ENCODE measurements at places on chromosomes 1 and 21.

DNA sequence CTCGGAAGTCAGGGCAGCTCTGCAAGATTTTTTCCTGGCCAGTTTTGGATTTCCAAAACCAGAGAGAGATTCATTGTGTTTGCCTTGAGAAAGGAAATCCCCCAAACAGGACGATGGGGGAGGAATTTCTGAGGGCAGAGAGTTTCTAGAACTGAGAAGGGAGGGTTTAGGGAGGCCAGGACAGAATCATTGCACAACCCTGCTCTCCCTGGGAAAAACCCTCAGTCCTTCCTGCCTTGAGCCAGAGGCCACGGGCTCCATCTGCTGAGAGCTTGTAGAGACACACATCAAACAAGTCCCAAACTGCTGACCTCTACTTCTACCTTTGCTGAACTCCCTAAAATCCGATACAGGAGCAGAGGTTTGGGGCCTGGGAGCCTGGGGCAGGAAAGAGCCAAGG lies 99.7 kb downstream of the NMNAT2 start:
- no peak for DNase-seq

DNA sequence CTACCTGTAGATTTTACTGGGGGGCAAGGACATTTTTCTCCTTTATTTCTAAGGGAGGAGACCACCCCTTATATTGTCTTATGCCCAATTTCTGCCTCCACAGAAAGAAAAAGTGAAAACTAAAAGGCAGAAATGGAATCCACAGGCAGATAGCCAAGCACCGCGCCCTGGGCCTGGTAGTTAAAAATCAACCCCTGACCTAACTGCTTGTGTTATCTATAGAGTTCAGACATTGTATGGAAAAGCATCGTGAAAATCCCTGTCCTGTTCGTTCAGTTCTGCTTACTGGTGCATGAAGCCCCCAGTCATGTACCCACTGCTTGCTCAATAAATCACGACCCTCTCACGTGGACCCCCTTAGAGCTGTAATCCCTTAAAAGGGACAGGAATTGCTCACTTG lies 33.7 kb upstream of the IL6R start:
- DNase-seq, result no peak

DNA sequence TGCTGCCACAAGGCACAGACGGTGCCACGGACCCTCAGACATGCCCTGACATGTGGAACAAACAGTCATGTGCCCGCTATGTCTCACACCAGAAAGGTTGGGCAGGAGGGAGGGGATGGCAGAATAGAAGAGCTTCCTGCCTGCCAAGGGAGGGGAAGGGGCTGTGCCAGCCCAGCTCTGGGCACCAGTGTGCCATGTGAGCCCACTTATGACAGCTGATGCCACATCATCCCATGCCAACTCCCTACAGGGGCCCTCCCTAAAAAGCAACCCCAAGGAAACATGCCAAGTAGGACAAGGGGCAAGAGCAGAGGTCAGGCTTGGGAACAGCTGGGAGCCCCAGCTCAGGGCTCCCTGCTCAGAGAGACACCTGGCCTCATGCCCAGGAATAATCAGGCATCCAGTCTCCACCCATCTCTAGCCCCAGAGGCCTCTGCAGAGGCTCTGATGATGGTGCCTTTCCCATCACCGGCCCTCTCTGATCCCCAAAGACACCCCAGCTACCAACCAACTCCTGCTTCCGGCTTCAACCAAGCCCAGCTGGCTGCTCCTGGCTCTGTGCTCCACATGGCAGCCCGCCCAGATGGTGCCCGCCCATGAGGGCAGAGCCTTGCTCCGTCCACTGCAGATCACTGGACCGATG lies 10.3 kb downstream of the ADGRB2 start:
- peak; percentile 68 for DNase-seq

GRCh38 chr1:199858856-199859255 lies 168.7 kb upstream of the NR5A2 start:
- no peak for DNase-seq

GRCh38 chr1:81305997-81306452 lies 494.7 kb upstream of the ADGRL2 start:
- peak; percentile 86 for DNase-seq

DNA sequence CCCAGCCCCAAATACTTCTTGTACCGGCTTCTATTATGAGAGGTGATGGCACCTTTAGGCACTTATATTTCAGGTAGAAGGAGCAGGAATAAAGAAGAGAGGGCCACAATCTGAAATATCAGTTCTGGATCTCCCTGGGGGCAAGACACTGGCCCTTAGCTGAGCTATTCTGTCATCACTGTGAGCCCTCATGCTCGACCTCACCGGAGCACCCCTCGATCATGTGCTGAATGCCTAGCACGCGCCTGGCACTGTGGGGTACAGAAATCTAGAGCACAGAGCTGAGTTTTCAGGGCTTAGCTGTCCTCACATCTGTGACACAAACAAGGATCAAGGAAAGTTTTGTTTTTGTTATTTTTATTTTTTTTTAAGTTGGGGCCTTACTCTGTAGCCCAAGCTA lies 7.6 kb upstream of the MX1 start:
- DNase-seq, result no peak

DNA sequence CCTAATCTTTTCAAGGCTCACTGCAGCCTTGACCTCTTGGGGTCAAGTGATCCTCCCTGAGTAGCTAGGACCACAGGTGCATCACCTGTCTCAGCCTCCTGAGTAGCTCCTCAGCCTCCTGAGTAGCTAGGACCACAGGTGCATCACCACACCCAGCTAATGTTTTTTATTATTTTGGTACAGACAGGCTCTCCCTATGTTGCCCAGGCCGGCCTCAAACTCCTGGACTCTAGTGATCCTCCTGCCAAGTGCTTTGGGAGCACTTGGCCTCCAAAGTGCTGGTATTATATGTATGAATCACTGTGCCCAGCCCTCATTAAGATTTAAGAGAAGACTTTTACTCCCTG lies 58.5 kb upstream of the S1PR1 start:
- DNase-seq, result no peak

DNA sequence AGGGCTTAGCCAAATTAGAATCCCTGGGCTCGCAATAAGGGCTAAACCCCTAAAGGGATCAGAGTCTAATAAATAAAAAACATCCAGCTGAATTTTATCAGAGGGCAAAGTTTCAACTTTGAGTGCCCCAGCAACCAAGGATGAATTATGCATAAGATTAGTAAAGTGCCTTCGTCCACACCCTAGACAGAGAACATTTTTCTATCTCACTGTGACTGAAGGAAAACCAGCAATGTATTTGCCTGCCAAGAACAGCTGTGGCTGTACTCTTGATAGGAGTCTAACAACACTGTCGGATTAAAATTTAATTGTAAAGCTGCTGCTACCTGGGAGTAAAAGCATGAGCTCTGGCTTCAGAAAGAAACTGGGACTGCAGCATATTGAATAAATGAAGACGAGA lies 23.3 kb downstream of the WNT2B start:
- no peak for DNase-seq

DNA sequence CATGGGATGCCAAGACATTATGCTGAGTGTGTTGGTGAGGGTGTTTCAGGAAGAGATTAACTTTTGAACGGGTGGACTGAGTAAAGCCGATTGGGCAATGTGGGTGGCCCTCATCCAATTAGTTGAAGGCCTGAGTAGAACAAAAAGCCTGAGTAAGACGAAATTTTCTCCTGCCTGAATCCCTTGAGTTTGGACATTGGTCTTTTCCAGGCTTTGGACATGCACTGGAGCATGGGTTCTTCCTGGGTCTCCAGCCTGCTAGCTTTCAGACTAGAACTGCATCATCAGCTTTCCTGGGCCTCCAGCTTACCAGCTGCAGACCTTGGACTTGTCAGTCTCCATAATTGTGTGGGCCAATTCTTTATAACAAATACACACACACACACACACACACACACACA lies 63.6 kb downstream of the NIBAN1 start:
- DNase-seq, result no peak

GRCh38 chr1:229856009-229856650 lies 210.9 kb upstream of the GALNT2 start:
- peak; percentile 70 for DNase-seq

DNA sequence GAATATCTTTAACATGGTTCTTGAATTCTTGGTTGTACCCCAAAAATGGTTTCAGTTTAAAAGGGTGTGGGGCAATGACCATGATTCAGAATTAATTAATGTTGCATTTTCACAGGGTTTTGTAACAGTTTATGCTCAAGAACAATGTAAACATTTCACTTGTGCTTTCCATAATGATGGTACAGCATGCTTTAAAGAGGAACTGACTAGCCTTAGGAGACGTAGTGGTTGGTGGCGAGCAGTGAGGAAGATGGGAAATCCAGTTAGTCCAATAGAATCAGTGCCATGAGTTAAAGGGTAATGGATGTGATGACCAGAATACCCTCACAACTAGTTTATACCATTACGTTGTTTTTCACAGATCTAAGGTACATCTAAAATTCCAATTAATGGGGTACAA lies 138.0 kb downstream of the HS2ST1 start:
- no peak for DNase-seq

GRCh38 chr1:110239441-110240430 lies 29.6 kb downstream of the KCNC4 start:
- no peak for DNase-seq

DNA sequence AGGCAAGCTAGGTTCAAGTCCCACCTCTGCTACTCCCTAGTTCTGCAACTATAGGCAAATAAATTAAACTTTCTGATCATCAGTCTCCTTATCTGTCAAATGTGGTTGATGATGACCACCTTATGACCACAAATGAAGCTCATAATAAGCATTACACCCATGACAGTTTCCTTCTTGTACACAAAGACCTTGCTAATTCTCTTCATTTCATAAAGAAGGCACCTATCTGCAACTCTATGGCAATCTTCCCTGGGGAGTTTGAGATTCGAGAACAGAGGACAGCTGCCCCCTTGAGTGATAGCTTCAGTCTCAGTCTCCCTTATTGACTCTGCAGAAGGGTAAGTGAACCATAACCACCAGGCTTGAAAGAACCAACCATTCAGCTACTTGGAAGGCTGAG lies 503.1 kb upstream of the DAB1 start:
- no peak for DNase-seq

DNA sequence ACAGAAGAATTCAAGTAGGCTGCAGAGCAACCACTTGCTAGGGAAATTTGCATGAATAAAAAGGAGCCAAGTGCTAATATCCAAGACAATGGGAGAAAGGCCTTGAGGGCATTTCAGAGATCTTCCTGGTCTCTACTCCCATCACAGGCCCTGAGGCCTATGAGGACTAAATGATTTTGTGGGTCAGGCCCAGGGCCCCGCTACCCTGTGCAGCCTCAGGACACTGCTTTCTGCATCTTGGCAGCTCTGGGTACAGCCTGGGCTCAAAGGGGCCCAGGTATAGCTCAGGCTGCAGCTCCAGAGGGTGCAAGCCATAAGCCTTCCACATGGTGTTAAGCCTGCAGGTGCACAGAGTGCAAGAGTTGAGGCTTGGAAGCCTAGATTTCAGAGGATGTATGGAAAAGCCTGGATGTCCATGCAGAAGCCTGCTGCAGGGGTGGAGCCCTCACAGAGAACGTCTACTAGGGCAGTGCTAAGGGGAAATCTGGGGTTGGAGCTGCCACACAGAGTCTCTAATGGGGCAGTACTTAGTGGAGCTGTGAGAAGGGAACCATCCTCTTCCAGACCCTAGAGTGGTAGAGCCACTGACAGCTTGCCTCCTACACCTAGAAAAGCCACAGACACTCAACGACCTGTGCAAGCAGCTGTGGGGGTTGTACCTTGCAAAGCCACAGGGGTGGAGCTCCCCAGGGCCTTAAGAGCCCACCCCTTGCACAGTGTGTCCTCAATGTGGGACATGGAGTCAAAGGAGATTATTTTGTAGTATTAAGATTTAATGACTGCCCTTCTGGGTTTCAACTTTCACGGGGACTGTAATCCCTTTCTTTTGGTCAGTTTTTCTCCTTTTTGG lies 13.7 kb upstream of the ACTRT2 start:
- no peak for DNase-seq

DNA sequence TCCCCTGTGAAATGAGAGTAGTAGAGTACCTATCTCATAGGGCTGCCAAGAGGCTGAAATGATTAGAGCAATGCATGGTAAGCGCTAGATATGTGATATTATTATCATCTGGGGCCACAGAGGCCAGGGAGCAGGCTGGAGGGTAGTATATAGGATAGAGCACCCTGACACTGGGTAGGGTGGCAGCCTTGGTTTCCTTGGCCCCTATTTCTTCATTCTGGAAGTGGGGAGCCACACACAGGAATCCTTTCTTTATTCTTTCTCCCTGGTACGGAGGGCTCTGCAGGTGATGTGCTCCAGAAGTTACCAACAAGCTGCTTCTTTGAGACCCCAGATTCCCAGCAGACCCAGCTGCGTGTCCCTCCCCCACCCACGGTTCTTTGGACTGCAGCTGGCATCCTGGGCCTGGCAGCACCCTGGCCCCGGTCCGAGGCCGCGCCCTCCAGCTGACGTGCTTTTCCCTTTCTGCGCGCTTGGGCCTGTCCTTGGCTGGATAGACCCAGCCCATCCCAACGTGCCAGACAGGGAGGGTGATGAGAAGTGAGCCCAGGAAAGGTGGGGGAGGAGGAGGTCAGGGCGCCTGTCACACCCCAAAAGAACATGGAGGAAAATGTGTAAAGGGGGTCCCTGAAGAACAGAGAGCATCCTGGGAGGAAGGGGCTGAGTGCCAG lies 18.2 kb downstream of the INAVA start:
- no peak for DNase-seq

DNA sequence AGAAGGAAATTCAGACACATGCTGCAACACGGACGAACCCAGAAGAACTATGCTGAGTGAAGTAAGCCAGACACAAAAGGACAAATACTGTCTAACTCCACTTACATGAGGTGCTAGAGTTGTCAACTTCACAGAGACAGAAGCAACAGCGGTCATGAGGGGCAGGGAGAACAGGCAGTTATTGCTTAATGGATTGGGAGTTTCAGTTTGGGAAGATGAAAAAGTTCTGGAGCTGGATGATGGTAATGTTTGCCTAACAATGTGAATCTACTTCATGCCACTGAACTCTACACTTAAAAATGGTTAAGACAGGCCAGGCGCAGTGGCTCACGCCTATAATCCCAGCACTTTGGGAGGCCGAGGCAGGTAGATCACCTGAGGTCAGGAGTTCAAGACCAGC lies 12.1 kb downstream of the PARP1 start:
- DNase-seq, result no peak

DNA sequence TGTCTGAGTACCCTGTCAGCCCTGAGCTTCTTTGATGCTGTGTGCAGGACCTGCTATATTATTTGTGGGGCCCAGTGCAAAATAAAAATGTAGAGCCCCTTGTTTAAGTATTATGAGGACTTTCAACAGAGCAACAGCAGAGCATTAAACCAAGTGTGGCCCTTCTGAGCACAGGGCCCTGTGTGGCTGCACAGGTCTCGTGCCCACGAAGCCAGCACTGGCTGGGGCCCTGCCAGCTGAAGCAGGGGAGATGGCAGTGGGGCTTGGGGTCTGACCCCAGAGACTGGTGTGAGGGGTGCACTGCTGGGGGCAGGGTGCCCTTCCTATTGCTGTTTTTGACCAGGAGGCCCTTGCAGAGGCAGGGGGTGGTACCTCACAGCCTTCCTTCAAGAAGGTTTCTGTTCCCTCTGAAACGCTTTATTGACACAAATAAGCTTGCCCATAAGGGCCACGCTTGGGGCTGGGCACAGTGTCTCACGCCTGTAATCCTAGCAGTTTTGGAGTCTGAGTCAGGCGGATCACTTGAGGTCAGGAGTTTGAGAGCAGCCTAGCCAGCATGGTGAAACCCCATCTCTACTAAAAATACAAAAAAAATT lies 2.2 kb upstream of the SEMA4A start:
- DNase-seq, result no peak

Measured in SHP77 (cell line).